ENCODE measurements at places on chromosomes 3 and 15. TPM values are rescaled to one million over a fixed set of nuclear protein-coding genes. Genes with fewer than 3 reads are reported as not detected.

IL17RE gene
- 1.3 TPM for total RNA-seq

NR1I2 gene
- total RNA-seq: 0.26 TPM

ARGFX gene
- not detected for total RNA-seq

- H3K27me3 ChIP-seq: no peaks in the 10 kb centered on the region
- H3K4me1 ChIP-seq: no peaks in the 10 kb centered on the region
- H3K4me3 ChIP-seq: no peak overlapping the region
- H3K27ac ChIP-seq: no peak overlapping the region
Measured at GRCh38 chr3:60855250-60855649, 396.0 kb downstream of the FHIT start.

- H3K27me3 ChIP-seq: peaks cover 5% of the 10 kb centered on the region
- no peak overlapping the region for H3K4me3 ChIP-seq
- H3K4me1 ChIP-seq: no peaks in the 10 kb centered on the region
- no peaks in the 10 kb centered on the region for H3K36me3 ChIP-seq
- no peak overlapping the region for H3K27ac ChIP-seq
Measured at GRCh38 chr3:194953291-194953690, 267.6 kb downstream of the FAM43A start.

DNA sequence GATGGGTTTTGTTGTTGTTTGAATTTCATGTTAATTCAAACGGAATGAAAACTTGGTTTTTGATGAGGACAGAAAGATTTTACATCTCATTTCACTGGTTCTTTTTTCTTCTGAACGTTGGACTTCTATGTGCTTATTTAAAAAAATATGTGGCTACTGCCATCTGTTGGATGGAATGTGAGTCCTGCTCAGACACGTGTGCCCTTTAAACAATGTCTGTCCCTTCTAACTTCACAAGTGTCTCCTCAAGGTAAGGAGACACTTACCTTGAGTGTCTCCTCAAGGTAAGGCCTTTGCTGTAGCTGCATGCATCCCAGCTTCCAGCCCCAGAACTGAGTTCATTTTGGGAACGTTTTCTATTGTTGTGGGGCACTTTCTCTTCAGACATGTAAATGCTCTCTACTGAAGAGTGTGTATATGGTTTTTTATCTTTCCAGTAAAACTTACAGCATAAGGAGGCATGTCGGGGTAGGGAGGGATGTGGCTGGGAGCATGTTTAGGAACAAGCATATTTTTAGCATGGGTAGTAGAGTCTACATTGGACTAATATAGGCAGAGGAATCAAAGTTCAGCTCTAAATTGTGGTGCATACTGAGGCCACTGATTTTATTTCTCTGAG is 63.1 kb upstream of the UBE3A start:
- H3K36me3 ChIP-seq: no peaks in the 10 kb centered on the region
- no peaks in the 10 kb centered on the region for H3K4me1 ChIP-seq
- no peak overlapping the region for H3K27ac ChIP-seq
- no peak overlapping the region for H3K4me3 ChIP-seq
- DNase-seq: no peak

GRCh38 chr3:154139996-154140436 is 18.8 kb downstream of the ARHGEF26 start:
- H3K4me1 ChIP-seq: no peaks in the 10 kb centered on the region
- no peak overlapping the region for H3K4me3 ChIP-seq
- no peaks in the 10 kb centered on the region for H3K36me3 ChIP-seq
- H3K27ac ChIP-seq: no peak overlapping the region

- no peak overlapping the region for H3K27ac ChIP-seq
- no peaks in the 10 kb centered on the region for H3K27me3 ChIP-seq
- no peak overlapping the region for H3K4me3 ChIP-seq
- no peak for DNase-seq
- H3K36me3 ChIP-seq: no peaks in the 10 kb centered on the region
Measured at GRCh38 chr3:77028005-77028404, 11.9 kb upstream of the ROBO2 start.

DNA sequence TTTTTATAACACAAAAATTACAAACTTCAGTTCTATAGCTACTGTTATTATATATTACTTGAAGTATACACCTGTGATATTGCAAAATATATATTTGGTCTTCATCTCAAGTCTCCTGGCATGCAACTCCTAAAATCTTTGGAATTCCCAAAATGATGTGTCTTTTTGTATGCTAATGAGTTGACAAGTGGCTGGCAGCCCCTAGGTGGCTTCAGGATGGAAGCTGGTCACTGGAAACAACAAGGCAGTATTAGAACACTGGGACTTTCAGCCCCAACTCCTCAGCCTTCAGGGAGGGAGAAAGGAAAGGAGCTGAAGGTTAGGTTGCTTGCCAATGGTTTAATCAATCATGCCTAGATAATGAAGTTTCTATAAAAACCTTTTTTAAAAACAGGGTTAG is 112.0 kb downstream of the SCAPER start:
- H3K27ac ChIP-seq: no peak overlapping the region
- H3K4me3 ChIP-seq: no peak overlapping the region
- H3K27me3 ChIP-seq: no peaks in the 10 kb centered on the region
- no peak for DNase-seq
- H3K36me3 ChIP-seq: peaks cover 27% of the 10 kb centered on the region

DNA sequence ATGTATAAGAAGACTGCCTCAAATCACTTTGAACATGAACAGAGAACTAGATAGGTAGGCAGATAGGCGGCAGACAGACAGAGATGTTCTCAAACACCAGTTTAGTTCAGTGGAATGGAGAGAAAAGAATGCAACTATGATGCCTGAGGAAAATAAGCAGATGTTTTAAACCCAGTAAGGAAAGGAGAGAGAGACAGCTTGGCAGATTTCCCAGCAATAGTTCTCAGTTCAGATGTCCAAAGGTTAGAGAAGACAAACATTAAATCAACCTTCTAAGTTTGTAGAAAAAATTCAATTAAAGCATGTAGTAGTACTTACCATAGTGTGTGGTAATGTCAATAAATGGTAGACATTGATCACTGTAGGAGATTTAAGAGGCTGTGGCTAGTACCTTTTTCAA is 209.6 kb upstream of the PFN2 start:
- no peak for DNase-seq
- peaks cover 7% of the 10 kb centered on the region for H3K27me3 ChIP-seq
- H3K36me3 ChIP-seq: no peaks in the 10 kb centered on the region
- no peak overlapping the region for H3K27ac ChIP-seq
- no peaks in the 10 kb centered on the region for H3K4me1 ChIP-seq
- no peak overlapping the region for H3K4me3 ChIP-seq

GRCh38 chr3:117586161-117586560 is 876.6 kb downstream of the TUSC7 start:
- no peaks in the 10 kb centered on the region for H3K4me1 ChIP-seq
- DNase-seq: no peak
- no peaks in the 10 kb centered on the region for H3K36me3 ChIP-seq
- H3K4me3 ChIP-seq: no peak overlapping the region
- H3K27ac ChIP-seq: no peak overlapping the region
- no peaks in the 10 kb centered on the region for H3K27me3 ChIP-seq

DNA sequence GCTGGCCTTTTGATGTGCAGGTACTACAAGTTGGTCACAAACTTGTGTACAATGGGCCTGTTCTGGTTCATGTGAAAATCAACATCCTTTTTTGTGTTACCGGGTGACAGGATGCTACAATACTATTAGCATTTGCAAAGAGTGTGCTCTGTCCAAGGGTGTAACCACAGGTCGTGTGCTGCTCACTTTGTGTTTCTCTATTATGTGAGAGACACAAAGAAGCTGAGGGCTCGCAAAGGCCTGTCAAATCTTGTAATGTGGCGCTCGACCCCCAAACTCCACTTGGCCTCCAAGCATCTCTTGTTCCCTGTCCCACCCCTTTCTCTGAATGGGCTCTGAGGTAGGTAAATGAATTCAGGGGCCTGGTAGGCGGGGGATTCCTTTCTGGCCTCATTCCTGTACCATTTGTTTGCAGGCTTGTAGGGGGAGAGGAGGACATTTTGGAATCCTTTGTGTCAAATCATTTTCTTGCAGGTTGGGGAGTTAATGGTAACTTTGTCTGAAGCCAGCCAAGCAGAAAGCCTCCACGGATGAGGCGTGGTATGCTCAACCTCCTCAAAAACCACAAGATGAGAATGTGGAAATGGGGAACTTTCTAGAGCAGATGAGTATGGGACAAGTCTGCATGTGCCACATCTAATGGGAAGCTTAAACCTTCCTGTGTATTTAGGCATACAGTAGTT is 109.1 kb downstream of the OPA1 start:
- DNase-seq: no peak
- no peak overlapping the region for H3K27ac ChIP-seq
- H3K4me3 ChIP-seq: no peak overlapping the region
- H3K4me1 ChIP-seq: peaks cover 7% of the 10 kb centered on the region
- peaks cover 19% of the 10 kb centered on the region for H3K36me3 ChIP-seq

GRCh38 chr15:89071471-89071870 is 16.8 kb upstream of the ABHD2 start:
- no peak overlapping the region for H3K27ac ChIP-seq
- H3K4me3 ChIP-seq: no peak overlapping the region
- H3K27me3 ChIP-seq: peaks cover 5% of the 10 kb centered on the region

DNA sequence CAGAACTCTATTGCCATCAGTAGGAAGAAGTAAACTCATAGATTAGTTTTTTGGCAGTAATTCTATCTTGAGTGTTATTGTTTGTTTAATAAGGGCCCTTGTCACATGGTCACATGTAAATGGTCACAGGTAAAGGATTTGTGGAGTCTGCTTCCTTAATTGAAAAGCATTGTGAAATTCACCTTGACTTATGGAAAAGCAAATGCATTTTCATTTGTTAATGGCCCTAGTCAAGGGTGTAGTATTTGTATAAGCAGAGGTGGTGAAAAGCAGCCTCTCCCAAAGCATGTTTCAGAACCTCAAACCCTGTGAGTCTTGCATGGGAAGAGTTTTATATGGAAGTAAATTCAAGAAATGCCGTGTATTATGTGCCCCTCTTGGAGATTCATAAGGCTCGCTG is 197.5 kb upstream of the NR2E3 start:
- peaks cover 11% of the 10 kb centered on the region for H3K27me3 ChIP-seq
- DNase-seq: no peak
- no peak overlapping the region for H3K27ac ChIP-seq
- H3K4me3 ChIP-seq: no peak overlapping the region

DNA sequence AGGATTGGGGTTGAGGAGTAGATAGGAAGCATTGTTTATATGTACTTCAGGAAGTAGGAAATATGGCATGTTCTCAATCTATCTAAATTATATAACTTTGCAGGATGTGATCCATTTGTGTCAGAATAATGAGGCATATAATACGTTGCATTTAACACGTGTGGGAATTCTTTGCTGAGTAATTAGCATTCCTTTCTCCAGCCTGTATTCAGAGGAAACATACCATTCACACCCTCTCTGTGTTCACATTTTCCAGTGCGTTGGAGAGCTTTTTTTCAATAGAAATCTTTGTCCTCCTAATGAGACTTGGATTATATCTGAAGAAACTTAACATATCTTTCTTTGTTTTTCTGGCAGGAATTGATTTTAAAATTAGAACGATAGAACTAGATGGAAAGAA is 33.0 kb upstream of the APH1B start:
- H3K36me3 ChIP-seq: peaks cover 65% of the 10 kb centered on the region
- no peak overlapping the region for H3K4me3 ChIP-seq
- peaks cover 41% of the 10 kb centered on the region for H3K4me1 ChIP-seq

DNA sequence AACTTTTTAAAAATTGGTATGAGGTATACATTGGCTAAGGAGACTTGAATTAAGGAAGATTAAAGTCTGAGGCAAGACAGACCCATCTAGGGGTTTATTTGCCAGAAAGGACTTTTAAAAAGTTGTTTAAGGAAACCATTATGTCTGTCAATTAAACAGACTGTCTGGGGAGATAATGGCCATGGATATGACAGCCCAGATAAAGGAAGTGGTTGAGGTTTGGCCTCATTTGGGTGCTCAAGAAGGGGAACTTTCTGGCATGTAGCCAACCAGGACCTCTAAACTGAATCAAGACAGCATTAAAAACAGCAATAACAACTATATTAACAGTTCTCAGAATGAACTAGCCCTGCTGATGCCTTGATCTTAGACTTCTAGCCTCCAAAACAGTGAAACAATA is 9.9 kb upstream of the CD200R1L start:
- no peak overlapping the region for H3K4me3 ChIP-seq
- no peak overlapping the region for H3K27ac ChIP-seq
- no peaks in the 10 kb centered on the region for H3K27me3 ChIP-seq
- peaks cover 31% of the 10 kb centered on the region for H3K4me1 ChIP-seq

GRCh38 chr3:81778678-81779182 is 17.3 kb upstream of the GBE1 start:
- H3K4me3 ChIP-seq: no peak overlapping the region
- no peaks in the 10 kb centered on the region for H3K36me3 ChIP-seq
- H3K27me3 ChIP-seq: peaks cover 7% of the 10 kb centered on the region
- H3K27ac ChIP-seq: no peak overlapping the region
- no peaks in the 10 kb centered on the region for H3K4me1 ChIP-seq

GRCh38 chr3:196966526-196967401 is 1.9 kb downstream of the PIGZ start:
- no peak overlapping the region for H3K4me3 ChIP-seq
- H3K27me3 ChIP-seq: peaks cover 17% of the 10 kb centered on the region
- H3K36me3 ChIP-seq: peaks cover 10% of the 10 kb centered on the region

DNA sequence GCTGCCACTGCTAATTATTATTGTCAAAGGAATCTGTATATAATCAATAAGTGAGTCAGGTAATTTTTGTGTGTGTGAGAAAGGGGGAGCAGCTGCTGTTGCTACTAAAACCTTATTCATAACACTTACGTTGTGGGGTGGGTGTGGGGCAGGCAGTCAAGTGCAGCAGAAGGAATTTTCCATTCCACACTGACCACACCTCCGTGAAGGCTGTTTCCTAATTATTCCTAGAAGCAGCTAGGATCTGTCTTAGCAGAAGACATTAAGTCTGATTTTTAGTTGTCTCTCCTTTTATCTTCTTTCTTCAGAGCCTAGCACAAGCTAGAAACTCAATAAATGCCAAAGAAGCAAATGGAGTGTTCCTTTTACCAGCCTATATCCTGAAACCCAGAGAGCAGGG is 4.0 kb upstream of the U2SURP start:
- peaks cover 10% of the 10 kb centered on the region for H3K4me1 ChIP-seq
- peaks cover 6% of the 10 kb centered on the region for H3K27me3 ChIP-seq
- no peak for DNase-seq
- no peaks in the 10 kb centered on the region for H3K36me3 ChIP-seq

Data from activated CD8-positive, alpha-beta T cell treated with anti-CD3 and anti-CD28 coated beads, Interleukin-2, amount 10 ng/mL, durations not matched to agents 7 days and 5 days (primary cell).